Aorta (tissue), 5 donors: ENCODE measurements at places on chromosomes 13 and 19.

- no peaks in the 10 kb centered on the region for H3K27me3 ChIP-seq
- H3K36me3 ChIP-seq: no peaks in the 10 kb centered on the region
- no peak overlapping the region for H3K27ac ChIP-seq
- DNase-seq: no peak
- H3K4me3 ChIP-seq: no peak overlapping the region
These were observed 12.4 kb upstream of the DGKH start for GRCh38 chr13:42035905-42036521.

GRCh38 chr13:77034881-77035280 lies 7.9 kb upstream of the FBXL3 start:
- H3K27me3 ChIP-seq: no peaks in the 10 kb centered on the region
- H3K4me3 ChIP-seq: no peak overlapping the region
- H3K27ac ChIP-seq: no peak overlapping the region
- DNase-seq: no peak
- H3K4me1 ChIP-seq: no peaks in the 10 kb centered on the region
- H3K36me3 ChIP-seq: no peaks in the 10 kb centered on the region

- H3K27me3 ChIP-seq: no peaks in the 10 kb centered on the region
- DNase-seq: no peak
- H3K36me3 ChIP-seq: no peaks in the 10 kb centered on the region
- no peaks in the 10 kb centered on the region for H3K4me1 ChIP-seq
These were observed 1003.7 kb downstream of the SLITRK1 start for GRCh38 chr13:82878536-82878935.

- H3K27ac ChIP-seq: no peak overlapping the region
- no peak overlapping the region for H3K4me3 ChIP-seq
- DNase-seq: no peak
- no peaks in the 10 kb centered on the region for H3K4me1 ChIP-seq
- H3K36me3 ChIP-seq: no peaks in the 10 kb centered on the region
- no peaks in the 10 kb centered on the region for H3K27me3 ChIP-seq
These were observed 23.9 kb upstream of the CXCL17 start for GRCh38 chr19:42466521-42467182.

DNA sequence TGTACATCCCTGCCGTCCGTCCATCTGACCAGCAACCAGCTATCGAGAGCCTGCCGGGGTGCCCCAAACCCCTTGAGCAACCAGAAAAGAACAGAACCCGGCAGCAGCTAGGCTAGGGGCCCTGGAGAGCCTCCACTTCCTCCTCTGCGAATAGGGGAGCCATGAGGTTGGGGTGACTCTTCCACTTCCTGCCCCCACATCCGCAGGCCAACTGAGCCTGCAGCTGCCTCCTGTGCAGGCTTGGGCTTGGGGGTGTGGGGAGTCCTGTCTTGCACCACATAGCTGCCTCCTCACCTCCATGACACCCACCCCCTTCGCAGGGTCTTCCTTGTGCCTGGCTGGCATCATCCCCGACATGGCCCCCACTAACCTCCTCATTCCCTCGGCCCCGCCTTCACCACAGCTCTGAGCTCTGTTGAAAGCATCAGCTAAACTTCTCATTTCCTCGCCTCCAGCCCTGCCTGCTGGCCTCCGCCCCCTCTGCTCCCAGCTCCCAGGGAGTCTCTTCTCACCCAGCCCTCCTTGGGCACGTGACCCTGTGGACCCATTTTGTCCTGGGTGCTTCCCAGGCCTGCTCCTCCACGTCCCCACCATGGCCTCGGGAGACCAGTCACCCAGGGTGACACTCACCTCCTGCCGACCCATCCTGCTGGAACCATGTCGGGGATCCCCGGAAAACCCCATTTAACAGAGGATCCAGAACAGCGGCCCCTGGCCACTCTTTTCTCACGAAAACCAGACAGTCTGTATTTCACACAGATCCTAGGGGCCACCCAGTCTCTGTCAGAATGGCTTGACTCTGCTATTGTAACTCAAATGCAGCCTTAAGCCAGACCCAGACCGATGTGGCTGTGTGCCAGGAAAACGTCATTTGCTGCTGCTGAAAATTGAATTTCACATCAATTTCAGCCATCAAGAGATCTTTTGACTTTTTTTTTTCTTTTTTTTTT lies 50.4 kb downstream of the MYO9B start:
- H3K4me1 ChIP-seq: no peaks in the 10 kb centered on the region
- DNase-seq: peak; percentile 90

GRCh38 chr13:109224033-109224432 lies 562.4 kb downstream of the IRS2 start:
- no peak overlapping the region for H3K4me3 ChIP-seq
- no peak overlapping the region for H3K27ac ChIP-seq
- no peak for DNase-seq
- H3K27me3 ChIP-seq: no peaks in the 10 kb centered on the region
- no peaks in the 10 kb centered on the region for H3K36me3 ChIP-seq

GRCh38 chr19:41264581-41265394 lies 616 bp downstream of the HNRNPUL1 start:
- no peaks in the 10 kb centered on the region for H3K36me3 ChIP-seq
- DNase-seq: peak; percentile 83
- H3K27ac ChIP-seq: peak overlapping the region; percentile 89
- H3K4me1 ChIP-seq: no peaks in the 10 kb centered on the region
- H3K4me3 ChIP-seq: peak overlapping the region; percentile 69

DNA sequence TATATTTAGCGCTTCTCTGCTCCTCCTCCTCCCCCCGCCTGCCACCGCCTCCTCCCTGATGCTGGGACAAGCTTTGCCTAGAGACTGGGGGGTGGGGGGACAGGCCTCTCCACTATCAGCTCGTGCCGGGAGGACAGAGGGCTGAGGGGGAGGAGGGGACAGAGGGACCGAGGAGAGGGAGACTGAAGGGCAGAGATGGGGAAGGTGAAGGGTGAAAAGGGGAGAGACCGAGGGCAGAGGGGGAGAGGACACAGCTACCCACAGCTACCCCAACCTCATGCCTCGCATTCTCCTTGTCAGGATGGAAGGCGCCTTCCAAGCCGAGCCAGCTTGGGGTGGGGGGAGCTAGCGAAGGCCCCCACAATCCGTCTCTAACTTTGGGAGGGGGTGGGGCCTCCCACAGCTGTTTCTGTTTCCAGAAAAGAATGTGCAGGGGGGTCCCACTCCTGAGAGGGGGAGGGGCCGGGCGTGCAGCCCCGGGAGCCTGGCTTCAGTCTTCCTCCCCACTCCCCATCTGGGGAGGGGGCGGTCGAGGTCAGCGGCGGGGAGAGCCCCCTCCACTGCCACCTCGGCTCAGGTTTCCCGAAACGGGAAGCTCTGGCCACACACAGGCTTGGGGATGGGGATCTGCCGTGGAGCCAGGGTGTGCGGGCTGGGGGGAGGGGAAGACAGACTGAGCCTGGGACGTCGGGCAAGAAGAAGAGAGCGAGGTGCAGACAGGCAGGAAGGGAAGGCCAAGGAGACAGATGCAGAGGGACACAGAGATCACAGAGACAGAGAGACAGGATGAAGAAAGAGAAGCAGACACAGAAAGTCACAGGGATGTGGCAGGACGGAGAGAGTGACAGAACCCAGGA lies 1.6 kb downstream of the DACT3 start:
- no peaks in the 10 kb centered on the region for H3K27me3 ChIP-seq
- H3K36me3 ChIP-seq: no peaks in the 10 kb centered on the region
- peak overlapping the region; percentile 59 for H3K27ac ChIP-seq
- peak; percentile 72 for DNase-seq
- H3K4me1 ChIP-seq: no peaks in the 10 kb centered on the region
- peak overlapping the region; percentile 51 for H3K4me3 ChIP-seq

DNA sequence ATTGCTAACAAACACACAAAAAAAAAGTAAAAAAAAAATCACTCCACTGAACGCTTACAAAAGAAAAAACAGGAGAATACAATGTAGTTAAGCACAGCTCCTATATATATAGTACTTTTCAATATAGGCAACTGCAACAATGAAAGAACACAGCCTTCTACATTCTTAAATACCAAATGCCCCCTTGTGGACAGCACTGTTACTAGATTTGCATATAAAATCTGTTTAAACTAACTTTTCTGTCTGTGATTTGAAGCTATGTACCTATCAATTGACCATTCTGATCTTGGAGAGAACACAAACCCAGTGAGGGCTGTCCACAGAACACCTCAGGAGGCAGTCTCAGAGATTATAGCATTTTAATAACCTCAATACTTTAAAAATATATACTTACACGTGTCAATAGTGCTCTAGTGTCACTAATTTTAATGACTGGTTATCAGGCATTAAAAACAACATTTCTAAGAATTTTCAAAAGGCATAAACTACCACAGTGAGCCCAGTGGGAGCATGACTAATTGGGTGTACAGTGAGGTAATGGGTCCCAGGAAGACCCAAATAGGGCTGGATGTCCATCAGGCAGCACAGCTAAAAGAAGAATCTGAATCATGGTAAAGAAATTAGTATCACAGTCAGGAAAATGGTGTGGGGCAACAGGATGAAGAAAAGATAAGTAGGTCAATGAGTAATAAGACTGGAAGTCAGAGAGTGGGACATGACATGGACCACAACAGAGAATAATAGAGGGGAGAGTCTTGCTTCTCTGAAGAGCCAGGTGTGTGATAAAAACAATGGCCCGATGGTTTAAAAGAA lies 22.2 kb downstream of the CCDC169 start:
- no peak overlapping the region for H3K4me3 ChIP-seq
- H3K27me3 ChIP-seq: no peaks in the 10 kb centered on the region
- no peaks in the 10 kb centered on the region for H3K4me1 ChIP-seq
- no peak for DNase-seq

GRCh38 chr19:12090807-12091206 lies 26.3 kb downstream of the ZNF844 start:
- no peaks in the 10 kb centered on the region for H3K4me1 ChIP-seq
- H3K4me3 ChIP-seq: no peak overlapping the region
- no peaks in the 10 kb centered on the region for H3K27me3 ChIP-seq

- H3K36me3 ChIP-seq: no peaks in the 10 kb centered on the region
- DNase-seq: no peak
- no peaks in the 10 kb centered on the region for H3K4me1 ChIP-seq
- no peak overlapping the region for H3K27ac ChIP-seq
These were observed 3.6 kb upstream of the CACNG8 start for GRCh38 chr19:53958823-53959757.
